NCI-H460 (cell line): ENCODE measurements at places on chromosomes 12 and 14. TPM values are rescaled to one million over a fixed set of nuclear protein-coding genes. Genes with fewer than 3 reads are reported as not detected.

ACOT6 gene
- total RNA-seq = not detected in 2 replicates

NKX2-1 gene
- not detected in 2 replicates for total RNA-seq

SLC2A3 gene
- total RNA-seq = 299 and 321 TPM in 2 replicates

RAP1B gene
- 116 and 146 TPM in 2 replicates for total RNA-seq

DAO gene
- not detected in 2 replicates for total RNA-seq

PLEKHA5 gene
- total RNA-seq = 48.2 and 53.9 TPM in 2 replicates
